ENCODE measurements at places on chromosomes 7 and 10. TPM values are rescaled to one million over a fixed set of nuclear protein-coding genes. Genes with fewer than 3 reads are reported as not detected.

- DNase-seq, result no peak
Observed at GRCh38 chr7:90536449-90536848, 59.7 kb upstream of the CDK14 start.

- no peak for DNase-seq
Observed at GRCh38 chr7:21149809-21150208, 278.1 kb upstream of the SP4 start.

DNA sequence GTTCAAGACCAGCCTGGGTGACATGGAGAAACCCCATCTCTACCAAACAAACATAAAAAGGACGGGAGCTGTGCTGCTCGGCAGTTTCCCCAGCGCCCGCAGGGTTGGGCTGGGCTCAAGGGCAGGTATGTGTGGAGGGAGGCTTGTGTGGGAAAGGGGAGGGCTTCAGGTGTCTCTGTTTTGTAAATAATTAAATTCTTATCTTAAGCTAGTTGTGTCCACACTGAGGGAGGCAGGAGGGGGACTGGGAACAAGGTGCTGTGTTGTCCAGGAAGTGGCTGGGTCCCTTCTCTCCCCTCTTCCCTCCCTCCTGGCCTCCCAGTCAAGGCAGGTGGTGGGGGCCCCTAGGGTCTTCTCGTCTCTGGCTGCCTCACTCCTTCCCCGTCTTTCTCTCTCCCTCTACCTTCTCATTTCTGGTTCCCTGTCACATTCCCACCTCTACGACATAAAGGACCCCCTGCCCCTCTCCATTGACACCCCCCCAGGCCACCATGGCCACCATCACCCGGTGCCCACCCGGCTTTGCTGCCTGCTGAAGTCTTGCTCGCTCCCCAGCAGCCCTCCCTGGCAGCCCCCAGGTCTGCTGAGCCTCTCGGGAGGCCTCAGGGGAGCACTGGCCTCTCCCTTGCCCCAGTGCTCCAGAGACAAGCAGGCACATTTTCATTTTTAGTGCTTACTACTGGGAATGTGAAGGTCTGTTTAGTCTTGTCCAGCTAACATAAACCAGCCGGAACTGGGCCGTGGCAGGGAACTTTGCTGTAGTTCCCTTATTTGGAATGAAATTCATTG lies 19.3 kb downstream of the NEURL1 start:
- DNase-seq, result no peak

GRCh38 chr7:22858640-22859561 lies 36.3 kb upstream of the TOMM7 start:
- DNase-seq, result peak; percentile 65

DNA sequence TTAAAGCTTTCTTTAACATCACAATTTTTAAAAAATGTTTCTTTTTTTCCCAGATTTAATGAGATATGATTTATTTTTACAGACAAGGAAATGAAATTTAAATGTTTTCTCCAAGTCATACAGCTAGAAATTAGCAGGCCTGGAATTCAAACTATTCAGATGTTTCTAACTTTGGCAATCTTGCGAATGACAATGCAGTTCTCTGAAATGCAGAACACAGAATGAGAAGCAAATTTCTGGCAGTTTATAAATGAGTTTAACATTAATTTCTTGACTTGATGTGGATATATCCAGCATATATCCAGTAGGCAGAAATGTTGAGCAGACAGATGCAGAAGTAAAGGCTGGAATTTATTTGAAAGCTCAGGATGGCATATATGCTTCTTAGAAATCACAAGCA lies 227.5 kb downstream of the THSD7A start:
- no peak for DNase-seq

DNA sequence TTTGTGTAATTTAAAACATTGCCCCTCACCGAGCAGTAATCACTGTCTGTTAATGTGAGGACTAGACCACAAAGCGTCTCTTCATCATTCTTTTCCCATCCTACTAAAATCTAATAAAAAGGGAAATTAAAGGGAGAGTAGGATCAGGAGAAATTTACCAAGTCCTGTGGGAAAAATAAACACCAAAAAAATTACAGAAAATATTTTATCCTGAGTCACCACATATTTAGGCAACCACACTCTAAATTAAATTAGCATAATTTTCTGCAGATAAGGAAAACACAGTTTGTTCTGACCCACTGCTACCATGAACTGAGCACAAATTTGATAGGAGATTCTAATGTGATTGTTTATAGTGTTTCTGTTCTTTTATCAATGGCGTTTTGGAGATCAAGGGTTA lies 49.3 kb downstream of the CCDC6 start:
- DNase-seq, result no peak

- DNase-seq, result no peak
Observed at GRCh38 chr10:122302315-122302714, 31.2 kb downstream of the BTBD16 start.

DNA sequence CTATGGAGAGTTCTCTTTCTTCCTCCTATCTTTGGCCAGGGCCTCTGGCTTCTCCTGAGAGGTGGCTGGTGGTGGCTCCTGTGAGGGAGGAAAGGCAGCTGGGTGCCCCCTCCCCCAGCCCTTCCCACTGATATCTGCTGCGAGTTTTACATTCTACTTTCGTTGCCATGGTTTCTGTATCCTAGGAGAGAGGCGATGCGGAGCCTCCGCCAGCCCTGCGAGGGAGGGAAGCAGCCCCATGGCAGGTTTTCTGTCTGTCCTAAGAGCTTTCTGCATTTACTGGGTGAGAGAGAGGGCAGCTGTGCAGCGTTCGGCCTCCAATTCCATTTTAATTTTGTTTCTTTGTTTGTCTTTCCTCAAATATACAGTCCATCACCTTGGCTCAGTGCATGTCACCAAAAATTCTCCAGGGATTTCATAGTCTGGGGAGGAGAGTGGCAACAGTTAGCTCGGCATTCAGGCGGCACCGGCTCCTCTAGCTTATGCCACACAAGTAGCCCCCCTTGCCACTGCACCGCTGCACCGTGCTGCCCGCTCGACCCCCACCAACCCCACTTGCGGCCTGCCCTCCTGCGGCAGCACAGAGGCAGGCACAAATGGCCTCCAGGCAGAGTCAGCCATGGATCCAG lies 20.4 kb downstream of the DNAJB12 start:
- DNase-seq, result no peak

FKBP9 gene
- not detected for total RNA-seq

SLC16A12 gene
- total RNA-seq, result not detected

CREB5 gene
- 52.1 TPM for total RNA-seq

Measured in Karpas-422 (cell line).